ENCODE measurements at places on chromosomes 2 and 18. TPM values are rescaled to one million over a fixed set of nuclear protein-coding genes. Genes with fewer than 3 reads are reported as not detected.
A peak's percentile ranks its signal among the peaks of the same experiment; 100 is the strongest.

The TM4SF20 gene
- 0.09 TPM for polyA plus RNA-seq

- H3K27me3 ChIP-seq = no peaks in the 10 kb centered on the region
- H3K36me3 ChIP-seq = no peaks in the 10 kb centered on the region
- DNase-seq = no peak
- H3K4me1 ChIP-seq = no peaks in the 10 kb centered on the region
Observed at GRCh38 chr2:136920652-136921333, 155.4 kb downstream of the THSD7B start.

The RAD51AP2 gene
- not detected for polyA plus RNA-seq

The LOXHD1 gene
- polyA plus RNA-seq = not detected

- peak; percentile 2 for DNase-seq
- no peak overlapping the region for H3K27ac ChIP-seq
- H3K36me3 ChIP-seq = no peaks in the 10 kb centered on the region
- H3K4me1 ChIP-seq = no peaks in the 10 kb centered on the region
- H3K4me3 ChIP-seq = no peak overlapping the region
Observed at GRCh38 chr2:239806276-239806675, 218.9 kb downstream of the NDUFA10 start.

DNA sequence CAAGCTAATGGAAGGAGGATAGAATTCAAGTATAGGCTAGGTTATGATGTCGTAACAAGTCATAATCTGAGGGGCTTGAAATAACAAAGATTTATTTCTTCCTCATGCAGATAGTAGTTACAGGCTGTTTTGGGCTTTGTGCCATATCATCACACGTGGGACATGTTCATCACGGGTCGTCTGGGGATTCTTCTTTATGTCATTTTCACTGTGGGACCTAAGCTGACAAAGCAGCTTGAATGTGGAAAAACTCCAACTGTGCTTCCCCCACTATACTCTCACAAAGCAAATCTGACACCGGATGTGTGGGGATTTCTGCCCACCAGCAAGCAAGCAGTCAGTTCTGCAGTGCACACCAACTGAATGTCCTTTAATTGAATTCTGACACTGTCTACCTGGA is 124.8 kb downstream of the LTBP1 start:
- H3K27me3 ChIP-seq = no peaks in the 10 kb centered on the region
- H3K4me1 ChIP-seq = no peaks in the 10 kb centered on the region
- DNase-seq = no peak
- no peak overlapping the region for H3K4me3 ChIP-seq
